Stimulated activated CD8-positive, alpha-beta memory T cell treated with anti-CD3 and anti-CD28 coated beads, Interleukin-15, amount 100 ng/mL, for 48 hours (primary cell): ENCODE measurements at places on chromosomes 2 and 18.

- peak; percentile 62 for DNase-seq
These were observed 14.2 kb upstream of the CXCR4 start for GRCh38 chr2:136131961-136132824.

DNA sequence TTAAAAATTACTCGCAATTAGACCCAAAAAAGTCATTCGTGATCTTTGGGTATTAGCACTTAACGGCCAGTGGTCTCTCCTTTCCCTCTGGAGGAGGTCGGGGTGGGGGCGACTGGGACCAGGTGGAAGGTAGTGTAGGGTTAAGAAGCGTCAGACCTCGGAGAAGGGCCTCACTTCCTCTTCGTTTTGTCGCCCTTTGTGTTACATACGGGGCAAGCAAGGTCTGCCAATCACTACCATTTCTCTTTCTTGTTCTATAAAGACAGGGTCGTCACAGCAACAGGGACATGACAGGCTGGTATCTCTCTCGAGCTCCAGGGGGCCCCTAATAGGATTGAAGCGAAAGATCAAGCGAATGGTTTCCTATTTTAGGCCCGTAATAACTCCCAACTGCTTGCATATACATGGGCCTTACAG is 136.6 kb downstream of the INSIG2 start:
- DNase-seq = no peak

GRCh38 chr2:16177671-16178180 is 237.4 kb downstream of the MYCN start:
- no peak for DNase-seq

- DNase-seq = peak; percentile 0
These were observed 59.7 kb downstream of the PTH2R start for GRCh38 chr2:208466151-208466919.

DNA sequence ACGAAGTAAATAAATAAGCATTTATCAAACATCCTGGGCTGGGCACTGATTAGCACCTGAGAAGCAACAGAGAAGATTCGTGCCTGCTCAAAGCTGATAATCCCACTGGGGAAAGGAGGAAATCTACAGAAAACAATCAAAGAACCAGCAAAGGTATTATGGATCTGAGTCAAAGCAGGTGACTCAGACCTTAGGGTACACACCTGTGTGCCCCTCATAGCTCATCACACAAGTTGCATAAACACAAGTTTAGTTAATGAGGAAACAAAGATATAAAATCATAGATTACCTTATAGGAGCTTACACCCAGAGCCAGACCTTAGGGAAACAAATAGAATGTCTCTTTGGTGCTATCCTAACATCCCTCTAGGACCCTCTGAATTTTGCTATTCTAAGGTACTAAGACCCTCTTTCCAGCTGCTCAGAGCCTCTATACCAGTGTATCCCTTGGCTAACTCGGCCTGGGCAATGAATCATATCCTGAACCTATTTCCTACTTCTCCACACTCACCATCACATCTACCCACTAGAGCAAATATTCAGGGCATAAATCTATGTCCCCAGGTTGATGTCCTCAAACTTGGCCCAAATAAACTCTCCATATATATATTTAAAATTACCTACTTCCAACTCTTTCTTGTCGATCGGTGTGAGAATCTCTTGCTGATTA is 19.3 kb upstream of the CTIF start:
- no peak for DNase-seq

- DNase-seq = no peak
These were observed 61.4 kb downstream of the WDR75 start for GRCh38 chr2:189502714-189503113.

GRCh38 chr18:66497351-66497750 is 106.5 kb downstream of the CDH19 start:
- DNase-seq = no peak

DNA sequence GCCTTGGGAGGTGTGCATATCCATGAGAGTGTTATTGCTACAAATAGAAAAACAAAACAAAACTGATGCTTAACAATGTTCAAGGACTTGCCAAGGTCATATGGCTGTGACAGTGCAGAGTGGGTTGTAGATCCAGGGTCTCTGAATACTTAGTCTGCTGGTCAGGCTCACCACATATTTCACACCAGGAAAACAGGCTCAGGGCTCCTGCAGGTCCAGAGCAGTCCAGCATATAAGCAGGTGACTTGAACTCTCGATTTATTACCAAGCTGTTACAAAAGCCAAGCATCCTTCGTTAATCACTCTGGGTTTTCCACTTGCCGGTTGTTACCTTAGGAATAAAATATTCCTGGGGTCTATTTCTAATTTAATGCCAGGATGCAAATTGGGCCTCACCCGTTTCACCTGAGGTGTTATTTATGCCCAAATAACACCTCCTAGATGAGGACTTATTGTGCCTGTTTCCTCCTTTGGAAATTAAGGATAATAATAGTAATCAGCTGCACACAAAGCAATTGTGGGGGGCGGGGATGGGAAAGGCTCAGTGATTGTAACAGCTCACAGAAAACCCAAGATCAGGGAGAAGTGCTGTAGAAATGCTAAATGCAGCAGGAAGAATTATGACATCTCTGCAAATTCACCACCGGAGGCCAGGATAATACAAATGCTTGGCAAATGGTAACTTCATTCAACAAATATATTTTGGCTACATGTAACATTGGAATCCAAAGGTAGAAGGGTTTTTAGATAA is 72.9 kb downstream of the TMEM182 start:
- no peak for DNase-seq

DNA sequence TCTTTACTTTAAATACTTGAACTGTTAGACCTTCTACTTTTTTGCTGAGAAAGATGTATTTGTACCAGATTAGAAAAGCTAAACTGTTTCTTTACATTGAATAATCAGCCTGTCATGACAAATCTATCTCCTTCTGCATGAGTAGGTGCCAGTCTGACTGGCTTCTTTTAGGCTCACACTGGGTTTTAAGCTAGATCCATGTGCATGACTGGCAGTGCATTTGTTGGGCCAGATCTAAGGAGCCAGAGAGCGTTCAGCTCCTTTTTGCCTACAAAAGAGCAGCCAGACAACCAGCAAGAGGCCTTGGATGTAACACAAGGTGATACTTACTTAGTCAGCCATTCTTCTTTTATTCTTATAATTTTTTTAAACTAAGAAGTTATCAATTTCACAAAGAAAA is 82.0 kb upstream of the OTX1 start:
- DNase-seq = no peak

GRCh38 chr2:200863782-200864175 is 679 bp downstream of the CLK1 start:
- DNase-seq = no peak

- DNase-seq = no peak
These were observed 115.1 kb downstream of the NFATC1 start for GRCh38 chr18:79510731-79511241.

DNA sequence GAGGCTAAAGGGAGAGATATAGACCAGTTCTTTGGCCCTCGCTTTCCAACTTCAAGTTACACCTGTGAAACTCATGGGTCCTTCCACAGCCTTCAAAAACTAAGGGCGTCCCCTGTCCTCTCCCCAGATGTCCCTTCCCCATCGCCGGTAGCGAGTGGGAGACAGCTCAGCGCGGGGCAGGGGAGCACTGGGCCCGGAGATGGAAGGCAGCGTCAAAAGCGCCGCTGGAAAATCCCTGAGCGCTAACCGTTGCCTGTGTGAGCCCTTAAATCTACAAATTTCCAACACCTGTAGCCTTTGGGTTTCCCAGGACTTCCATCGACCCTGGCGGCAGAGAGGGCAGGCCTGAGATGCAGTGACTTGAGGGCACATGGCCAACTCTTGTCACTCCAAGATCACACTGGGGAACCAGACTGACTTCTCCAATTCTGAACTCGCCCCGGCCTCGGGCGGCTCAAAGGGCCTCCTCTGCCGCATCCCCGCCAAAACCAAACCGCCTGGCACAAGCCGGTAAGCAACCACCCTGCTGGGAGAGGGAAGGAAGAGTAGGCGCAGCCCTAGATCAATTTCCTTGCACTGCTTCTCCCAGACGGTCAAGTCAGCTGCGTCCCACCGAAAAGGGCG is 879 bp upstream of the EPAS1 start:
- no peak for DNase-seq

- peak; percentile 77 for DNase-seq
These were observed at the start of gene ARMC9 for GRCh38 chr2:231198291-231199173. ARMC9 (plus strand) TSS chr2:231198631; CDS start chr2:231206239, 7,608 bp downstream.

GRCh38 chr2:42839809-42840501 is 47.6 kb upstream of the HAAO start:
- no peak for DNase-seq

GRCh38 chr2:121043061-121043826 is 241.8 kb downstream of the TFCP2L1 start:
- DNase-seq = no peak

DNA sequence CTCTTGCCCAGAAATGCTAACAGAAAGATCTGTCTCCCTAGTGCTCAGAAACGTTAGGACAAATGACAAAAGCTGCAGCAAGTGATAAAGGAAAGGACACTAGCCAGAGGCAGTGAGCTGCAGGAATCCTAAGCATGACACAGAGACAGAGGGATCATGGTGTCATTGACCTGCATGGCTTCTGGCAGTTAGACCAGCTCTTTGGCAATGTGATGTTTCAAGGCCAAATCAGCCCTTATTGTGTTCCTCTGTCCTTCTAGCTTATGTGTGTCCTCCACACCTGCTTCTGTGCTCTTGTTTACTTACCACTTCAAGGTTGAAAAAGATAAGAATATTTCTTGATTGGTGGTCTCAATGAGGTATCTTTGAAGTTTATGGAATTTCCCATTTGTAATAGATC is 120.8 kb downstream of the RHBDD1 start:
- no peak for DNase-seq

GRCh38 chr18:41096504-41096903 is 858.5 kb upstream of the PIK3C3 start:
- no peak for DNase-seq

DNA sequence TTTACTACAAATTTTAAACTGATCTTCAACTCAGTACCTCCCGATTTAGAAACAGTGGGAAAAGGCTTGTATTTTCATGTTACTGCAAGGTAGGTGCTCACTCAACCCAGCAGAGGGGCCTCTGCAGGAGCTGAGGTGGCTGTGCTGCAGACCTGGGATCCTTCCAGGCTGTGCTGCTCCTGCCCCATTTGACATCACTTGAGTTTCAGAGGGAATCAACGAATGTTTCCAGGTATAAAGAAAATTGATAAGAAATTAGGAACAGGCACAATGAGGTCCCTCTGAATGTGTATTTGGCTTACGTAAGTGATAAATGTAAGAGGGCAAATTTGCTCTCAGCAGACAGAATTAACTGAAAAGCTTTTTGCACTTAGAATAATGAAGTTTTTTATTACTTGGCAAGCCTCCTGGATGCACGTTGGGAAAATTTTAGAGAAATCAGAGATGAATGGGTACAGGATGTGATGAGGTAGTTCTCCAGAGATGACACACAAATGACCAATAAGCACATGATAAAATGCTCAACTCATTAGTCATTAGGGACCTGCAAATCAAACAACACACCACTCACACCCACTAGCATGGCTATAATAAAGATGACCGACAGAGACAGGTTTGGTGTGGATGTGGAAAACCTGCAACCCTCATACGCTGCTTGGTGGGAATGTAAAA is 114.0 kb downstream of the NOL10 start:
- no peak for DNase-seq

DNA sequence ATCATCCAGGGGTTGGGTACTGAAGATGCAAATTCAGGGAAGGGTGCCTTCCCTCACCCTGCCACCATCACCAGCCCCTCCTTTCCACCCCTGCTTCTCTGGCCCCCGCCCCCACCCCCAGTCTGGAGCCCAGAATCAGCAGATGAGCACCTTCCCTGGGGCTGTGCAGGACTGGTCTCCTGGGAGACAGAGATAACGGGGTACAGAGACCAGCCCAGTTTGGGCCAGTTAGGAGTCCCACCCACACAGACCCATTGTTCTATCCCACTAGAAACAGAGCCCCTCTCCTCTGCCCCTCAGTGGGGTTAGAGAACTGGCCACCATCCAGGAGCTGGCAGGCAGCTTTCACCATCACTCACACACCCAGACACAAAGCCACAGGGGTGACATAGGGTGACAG is 4.5 kb upstream of the CRYBA2 start:
- DNase-seq = no peak

GRCh38 chr18:36901277-36901701 is 72.4 kb downstream of the KIAA1328 start:
- DNase-seq = no peak

GRCh38 chr2:72897785-72898584 is 10.8 kb downstream of the SPR start:
- no peak for DNase-seq

GRCh38 chr2:54373855-54374254 is 82.3 kb upstream of the SPTBN1 start:
- DNase-seq = no peak
